Stimulated activated CD4-positive, alpha-beta T cell treated with anti-CD3 and anti-CD28 coated beads, TNF-alpha, amount 100 ng/mL, for 24 hours (primary cell): ENCODE measurements at places on chromosomes 5 and 9.

DNA sequence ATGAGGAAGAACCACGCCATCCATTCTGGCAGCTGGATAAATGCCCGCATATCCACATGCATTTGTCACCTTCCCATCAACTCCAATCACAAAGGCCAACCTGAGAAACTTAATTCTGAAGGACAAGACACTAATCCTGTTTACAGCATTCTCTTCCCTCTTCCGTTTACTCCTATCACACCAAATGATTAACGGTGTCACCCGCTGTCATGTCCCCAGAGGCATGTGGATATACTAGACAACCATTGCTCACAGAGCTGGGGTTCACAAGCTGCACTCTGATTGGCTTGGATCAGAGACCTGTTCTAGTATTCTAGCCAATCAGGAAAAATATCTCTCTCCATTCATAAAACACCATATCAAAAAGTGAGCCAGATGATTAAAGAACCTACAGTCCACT, 3.6 kb downstream of the MACROH2A1 start:
- DNase-seq: no peak

- no peak for DNase-seq
Observed at GRCh38 chr5:175616083-175616482, 41.8 kb upstream of the HRH2 start.

DNA sequence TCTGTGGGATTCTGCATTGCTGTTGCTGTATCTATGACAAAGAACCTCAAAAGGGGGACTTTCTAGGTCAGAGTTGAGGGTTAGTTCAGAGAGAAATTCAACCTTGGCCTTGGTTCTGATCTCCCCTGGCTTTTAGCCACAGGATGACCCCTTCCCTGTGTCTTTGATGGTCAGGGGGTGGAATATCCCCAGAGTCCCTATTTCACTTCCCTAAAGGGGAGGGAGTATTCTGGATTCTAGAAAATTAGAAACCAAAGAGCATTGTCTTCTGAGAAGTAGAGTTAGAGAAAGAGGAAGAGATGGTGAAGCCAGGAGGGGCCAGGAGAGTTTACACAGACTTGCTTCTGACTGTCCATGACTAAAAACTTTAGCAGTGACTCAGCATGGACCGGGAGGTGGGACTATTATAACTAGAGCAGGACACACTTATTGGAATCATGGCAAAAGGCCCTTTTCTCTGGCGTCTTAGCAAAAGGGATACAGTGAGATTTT, 56.2 kb upstream of the LPAR1 start:
- DNase-seq: no peak

- DNase-seq: no peak
Observed at GRCh38 chr5:79149433-79149832, 37.8 kb downstream of the BHMT start.

- no peak for DNase-seq
Observed at GRCh38 chr9:113564498-113565237, 101.1 kb downstream of the RGS3 start.
